ENCODE measurements at places on chromosomes 11 and 22. TPM values are rescaled to one million over a fixed set of nuclear protein-coding genes. Genes with fewer than 3 reads are reported as not detected.

DNA sequence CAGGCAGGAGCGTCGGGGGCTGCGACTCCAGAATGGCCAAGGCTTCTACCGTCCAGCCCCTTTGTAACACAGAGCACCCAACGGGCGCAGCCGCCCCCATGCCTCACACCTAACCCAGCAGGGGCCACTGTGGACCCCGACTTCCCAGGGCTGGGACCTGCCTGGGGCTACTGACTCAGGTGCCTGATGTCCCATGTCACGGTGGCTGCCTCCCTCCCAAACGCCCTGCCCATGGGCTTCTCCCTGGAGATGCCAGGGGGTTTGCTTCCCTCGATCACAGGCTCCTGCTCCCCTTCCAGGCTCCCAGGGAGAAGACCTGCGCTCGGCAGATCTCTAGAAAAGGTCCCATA, 84.0 kb downstream of the MYEOV start:
- DNase-seq, result no peak

The C11orf71 gene
- 6.7 TPM for total RNA-seq

GRCh38 chr22:49324527-49325491, 502.9 kb downstream of the BRD1 start:
- DNase-seq, result no peak

DNA sequence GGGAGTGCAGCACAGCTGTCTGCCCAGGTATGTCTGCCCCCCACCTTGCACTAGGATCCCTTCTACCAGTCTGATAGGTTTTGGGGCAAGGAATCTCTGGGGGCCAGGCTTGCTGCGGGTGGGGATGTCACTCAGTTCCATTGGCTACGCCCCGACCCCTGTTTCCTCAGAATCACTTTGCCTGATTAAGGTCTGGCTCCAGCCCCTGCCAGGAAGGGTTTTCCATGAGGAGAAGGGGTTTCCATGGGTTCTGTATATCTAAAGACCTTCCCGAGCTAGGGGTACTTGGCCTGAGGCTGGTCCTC, 14.0 kb downstream of the OTOG start:
- no peak for DNase-seq

The ZNF280B gene
- total RNA-seq, result 2.5 TPM

The MAJIN gene
- 0.20 TPM for total RNA-seq

- DNase-seq, result no peak
These were observed 14.3 kb upstream of the RANBP1 start for GRCh38 chr22:20101638-20102037.

DNA sequence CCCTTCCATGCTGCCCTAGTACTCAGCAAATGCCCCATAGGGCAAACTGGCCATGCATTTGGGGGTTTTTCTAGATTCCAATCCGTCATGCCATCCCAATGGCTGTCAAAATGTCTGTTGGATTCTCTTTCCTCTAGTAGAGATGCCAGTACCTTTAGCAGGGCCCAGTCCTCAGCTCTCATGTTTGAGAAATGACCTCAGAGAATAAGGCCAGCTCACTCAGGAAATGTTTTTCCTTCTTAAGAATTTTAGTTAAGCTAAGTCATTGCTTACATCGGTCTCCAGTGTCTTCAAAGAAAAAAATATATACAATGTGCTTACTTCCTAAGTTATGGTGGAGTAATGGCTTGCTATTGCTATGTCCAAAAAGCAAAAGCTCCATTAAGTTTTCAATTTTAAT, 14.1 kb upstream of the ALKBH3 start:
- DNase-seq, result no peak

The PRAME gene
- total RNA-seq, result not detected

DNA sequence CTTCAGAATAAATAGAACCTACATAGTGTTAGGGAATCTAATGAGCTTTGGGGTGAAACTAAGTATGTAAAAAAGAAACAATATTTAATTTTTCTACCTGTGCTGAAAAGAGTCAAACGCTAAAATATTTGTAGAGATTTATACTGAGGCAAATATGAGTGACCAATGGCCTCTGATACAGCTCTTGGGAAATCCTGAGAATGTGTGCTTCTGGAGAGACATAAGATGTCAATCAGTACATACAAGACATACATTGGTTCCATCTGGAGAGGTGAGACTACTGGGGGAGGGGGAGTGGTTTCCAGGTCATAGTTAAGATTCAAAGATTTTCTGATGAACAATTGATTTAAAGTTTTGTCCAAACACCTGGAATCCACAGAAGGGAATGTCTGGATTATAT, 970 bp downstream of the ASRGL1 start:
- DNase-seq, result no peak

The C11orf91 gene
- total RNA-seq, result 0.27 TPM

DNA sequence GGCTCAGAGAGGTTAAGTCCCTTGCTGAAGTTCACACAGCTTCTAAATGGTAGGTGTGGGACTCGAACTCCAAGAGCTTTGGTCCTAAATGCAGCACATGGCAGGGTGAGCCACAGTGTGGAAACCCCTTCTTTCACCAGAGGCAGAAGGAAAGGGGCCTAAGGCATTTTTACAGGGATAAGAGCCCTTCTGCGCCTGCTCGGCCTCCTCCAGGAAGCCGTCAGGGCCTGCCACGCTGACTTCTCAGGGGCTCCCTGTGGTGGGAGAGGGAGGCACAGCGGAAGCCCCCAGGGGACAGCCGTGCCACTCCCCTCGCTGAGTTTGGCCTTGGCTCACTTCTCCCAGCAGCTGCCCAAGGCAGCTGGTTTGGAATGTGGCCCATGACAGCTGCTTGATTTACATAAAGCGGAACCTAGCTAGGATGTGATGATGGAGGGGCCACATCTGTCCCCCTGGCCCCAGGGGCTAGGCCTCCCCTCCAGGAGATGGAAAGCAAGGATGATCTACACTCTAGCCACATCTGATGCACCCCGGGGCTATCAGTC, 35.4 kb downstream of the CD82 start:
- DNase-seq, result no peak

DNA sequence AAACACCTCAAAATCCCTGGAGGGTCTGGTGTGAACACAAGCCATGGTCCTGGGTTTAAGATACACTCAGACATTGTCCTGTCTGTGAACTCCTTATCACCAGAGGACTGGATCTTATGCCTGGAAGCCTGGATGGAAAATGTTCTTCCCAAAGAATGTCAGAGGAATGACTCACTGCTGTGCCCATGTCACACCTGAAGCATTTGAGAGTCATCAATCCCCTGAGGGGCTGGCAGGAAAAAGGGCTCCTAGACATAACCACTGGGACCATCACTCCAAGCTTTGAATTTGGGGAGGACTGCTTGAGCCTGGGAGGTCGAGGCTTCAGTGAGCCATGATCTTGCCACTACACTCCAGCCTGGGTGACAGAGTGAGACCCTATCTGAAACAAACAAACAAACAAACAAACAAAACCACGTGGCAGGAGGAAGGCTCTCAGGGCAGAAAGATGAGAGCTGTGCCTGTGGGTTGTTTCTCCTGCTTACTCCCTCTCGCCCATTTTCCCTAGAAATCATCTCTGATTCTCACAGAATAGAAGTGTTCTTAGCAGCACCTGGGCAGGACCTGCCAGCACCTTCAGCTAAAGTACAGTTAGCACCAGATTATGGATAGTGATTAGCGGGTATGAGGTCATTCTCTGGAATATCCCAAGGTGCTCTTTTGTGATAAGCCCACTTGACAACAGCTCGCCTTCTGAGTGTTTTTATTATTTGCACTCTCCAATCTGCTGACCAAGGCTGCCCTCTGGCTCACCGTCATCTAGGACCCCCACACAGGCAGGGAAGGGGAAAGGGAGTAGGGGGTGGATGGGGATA, 11.9 kb upstream of the PRG2 start:
- no peak for DNase-seq

The MICAL3 gene
- 19.1 TPM for total RNA-seq

DNA sequence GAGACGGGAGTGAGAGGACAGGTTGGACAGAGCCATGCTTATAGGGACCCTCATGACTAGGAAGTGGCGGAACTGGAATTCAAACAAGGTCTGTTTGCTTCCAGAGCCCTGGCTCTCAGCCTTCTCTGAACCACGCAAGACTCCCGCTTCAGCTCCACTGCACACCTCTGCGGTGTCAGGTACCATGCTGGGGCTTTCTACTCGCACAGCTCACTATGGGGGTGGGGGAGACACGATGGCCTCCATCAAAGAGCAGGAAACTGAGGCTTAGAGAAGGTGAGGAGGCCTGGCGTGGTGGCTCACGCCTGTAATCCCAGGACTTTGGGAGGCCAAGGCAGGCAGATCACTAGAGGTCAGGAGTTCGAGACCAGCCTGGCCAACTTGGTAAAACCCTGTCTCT, 14.2 kb downstream of the SUN2 start:
- no peak for DNase-seq

DNA sequence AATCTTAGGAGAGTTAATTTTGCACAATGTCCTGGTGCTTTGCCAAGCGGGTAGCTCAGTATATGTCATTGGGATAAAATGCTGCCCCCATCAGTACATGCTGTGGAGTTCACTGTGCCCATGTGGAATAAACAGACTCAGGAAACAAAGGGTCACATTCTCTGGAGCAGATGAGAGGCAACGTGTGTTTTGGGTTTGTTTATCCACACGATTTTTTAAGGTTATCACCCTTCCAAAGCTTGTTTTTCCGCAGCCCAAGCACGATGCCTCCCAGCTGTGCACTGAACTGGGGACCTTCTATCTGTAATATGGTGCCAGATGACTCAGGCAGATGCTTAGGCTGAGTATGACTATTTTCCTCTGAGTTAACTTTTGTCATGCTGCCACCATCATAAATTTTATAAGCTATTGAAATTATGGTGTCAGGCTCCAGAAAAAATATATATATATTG, 6.5 kb downstream of the OR4D6 start:
- no peak for DNase-seq
